Stimulated activated CD8-positive, alpha-beta memory T cell treated with anti-CD3 and anti-CD28 coated beads, Interleukin-4, amount 100 ng/mL, for 4 hours (primary cell): ENCODE measurements at places on chromosomes 4 and X.

DNA sequence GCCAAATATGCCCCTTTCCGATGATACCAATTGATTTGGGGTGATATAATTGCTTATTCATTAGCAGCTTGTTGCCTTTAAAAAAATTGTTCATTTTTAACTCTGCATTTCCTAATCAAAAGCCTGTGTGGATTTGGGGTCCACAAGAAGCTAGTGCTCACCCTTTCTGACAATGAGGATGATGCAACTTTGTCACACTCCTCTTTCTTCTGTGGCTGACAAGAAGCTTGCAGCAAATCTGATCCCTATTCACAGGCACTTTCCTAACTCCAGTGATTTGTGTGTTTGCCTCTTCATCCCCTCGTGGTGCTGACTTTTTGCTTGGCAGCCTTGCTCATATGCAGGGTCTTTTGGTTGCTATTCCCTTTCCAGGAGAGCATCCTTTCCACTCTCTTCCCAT lies 182.7 kb upstream of the LDB2 start:
- no peak for DNase-seq

- DNase-seq, result no peak
Measured at GRCh38 chr4:126130215-126130614, 815.5 kb downstream of the FAT4 start.

- no peak for DNase-seq
Measured at GRCh38 chr4:84847978-84848377, 118.5 kb downstream of the WDFY3 start.

DNA sequence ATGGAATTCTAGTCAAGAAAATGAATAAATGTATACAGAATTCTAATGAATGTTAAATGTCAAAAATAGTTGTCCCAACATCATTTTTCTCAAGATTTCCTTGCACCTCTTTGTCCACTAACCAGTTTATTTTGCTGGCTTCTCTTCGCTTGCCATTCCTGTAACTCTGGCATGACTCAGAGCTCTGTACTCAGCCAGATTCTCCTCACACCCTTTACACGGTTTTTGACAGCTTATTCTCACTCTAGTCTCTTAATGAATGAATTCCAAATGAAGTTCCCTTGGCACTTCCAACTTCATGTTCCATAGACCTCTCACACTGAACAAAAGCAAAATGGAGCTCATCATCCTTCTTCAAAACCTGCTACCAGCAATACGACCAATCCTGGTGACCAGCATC lies 419.3 kb upstream of the SLIT2 start:
- DNase-seq, result no peak

- DNase-seq, result no peak
Measured at GRCh38 chr4:123785538-123785937, 388.9 kb downstream of the SPRY1 start.

- DNase-seq, result no peak
Measured at GRCh38 chr4:105683038-105683437, 25.5 kb downstream of the INTS12 start.

GRCh38 chrX:30635630-30636029 lies 17.6 kb upstream of the GK start:
- no peak for DNase-seq

DNA sequence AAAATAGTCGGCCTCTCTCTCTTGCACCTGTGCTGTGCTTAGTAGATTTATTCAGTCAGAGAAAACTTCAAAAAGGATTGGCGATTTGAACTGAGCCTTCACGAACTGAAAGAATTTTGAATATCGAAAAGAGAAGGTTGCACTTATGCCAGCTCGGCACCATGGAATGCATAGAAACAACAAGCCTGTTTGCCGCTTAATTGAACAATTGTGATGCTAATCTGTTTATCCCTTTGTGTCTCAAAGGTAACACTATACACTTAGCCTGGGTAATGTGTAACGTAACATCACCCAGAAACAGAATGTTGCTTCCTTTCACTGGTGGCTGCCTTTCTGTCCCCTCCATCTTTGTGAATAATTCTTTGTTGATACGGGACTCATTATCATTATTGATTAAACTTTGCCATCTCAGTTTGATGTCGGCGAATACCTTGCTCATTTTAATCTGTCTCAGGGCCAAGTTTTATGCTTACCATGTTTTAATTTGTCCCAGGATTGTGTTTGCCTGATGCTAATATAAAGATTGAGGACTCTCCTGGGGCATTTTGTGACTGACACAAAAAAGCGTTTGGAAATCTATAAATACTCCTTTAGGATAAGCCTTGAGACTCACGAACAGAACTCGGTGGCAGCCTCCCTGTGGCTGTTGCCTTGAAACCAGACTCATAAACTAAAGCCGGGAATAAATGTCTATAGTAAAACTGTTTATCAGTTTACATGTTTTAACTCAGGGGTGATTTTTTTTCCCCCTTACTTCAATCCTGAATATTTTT lies 400.5 kb downstream of the RAPGEF2 start:
- no peak for DNase-seq

DNA sequence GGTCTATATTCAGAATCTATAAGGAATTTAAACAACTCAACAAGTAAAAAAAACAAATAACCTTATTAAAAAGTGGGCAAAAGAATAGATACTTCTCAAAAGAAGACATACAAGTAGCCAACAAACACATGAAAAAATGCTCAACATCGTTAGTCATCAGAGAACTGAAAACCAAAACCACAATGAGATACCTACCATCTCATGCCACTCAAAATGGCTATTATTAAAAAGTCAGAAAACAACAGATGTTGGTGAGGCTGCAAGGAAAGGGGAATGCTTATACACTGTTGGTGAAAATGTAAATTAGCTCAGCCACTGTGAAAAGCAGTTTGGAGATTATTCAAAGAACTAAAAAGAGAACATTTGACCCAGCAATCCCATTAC lies 201.6 kb downstream of the QDPR start:
- DNase-seq, result no peak

GRCh38 chrX:148470324-148470723 lies 30.1 kb upstream of the AFF2 start:
- no peak for DNase-seq

GRCh38 chrX:1390621-1391369 lies 1.1 kb downstream of the SLC25A6 start:
- DNase-seq, result no peak

- DNase-seq, result no peak
Measured at GRCh38 chrX:135328421-135329005, 19.2 kb downstream of the ETDC start.

- no peak for DNase-seq
Measured at GRCh38 chrX:134000260-134001245, 15.2 kb upstream of the GPC3 start.

DNA sequence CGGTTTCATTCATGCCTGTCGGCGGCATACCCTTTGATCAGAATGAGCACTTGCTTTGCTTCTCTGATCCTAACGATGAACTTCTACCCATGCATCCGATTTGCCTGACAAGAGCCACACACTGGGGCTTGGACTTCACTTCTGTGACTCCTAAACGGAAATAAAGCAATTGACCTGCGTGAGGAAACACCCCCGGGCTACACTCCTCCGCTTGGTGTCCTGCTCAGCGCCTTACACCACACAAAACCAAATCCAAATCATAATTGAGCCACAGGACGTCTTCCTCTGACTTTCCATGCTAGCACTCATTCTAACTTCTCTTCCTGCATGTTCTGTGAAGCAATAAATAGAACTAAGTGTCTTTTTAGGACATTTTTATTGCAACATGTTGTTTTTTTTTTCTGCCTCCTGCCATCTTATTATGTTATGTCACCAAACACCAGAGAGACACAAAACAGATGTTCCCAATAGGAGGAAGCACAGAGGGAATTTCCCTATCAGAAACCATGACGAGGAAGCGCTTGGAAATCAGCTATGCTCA lies 110.8 kb upstream of the FAM9B start:
- no peak for DNase-seq

DNA sequence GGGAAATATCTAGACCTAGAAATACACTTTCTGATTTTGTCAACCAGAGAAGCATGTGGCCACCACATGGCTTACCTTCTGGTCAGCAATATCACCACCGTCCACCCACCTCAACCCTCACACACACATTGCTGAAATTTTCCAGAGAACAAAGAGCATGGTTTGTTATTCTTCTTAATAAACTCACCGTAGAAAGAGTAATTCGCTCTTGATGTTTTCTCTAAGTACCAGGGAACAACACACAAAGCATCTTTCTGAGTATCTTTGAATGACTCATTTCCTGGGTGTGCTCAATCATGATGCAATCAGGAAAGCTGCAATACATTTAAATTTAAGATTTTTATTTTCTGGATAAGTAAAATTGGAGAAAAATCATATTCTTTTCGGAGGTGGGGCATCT lies 24.7 kb upstream of the LRAT start:
- DNase-seq, result no peak

DNA sequence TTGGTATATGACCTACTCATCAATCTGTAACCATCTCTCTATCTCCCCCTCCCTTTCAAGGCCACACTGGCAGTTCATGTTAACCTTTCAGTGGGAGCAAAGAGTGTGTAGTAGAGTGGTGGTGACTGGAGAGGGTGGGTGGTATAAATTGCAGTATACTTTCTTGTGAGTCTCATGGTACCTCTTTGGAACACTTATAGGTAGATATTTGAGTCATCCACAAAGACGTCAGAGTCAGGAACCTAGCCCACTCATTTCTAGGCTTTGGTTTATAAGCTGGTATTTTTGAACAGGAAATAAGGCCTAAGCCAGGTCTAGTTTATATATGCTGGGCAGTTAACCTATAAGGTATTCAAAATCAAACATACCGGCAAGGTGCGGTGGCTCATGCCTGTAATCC lies 36.3 kb downstream of the RLIM start:
- DNase-seq, result no peak

GRCh38 chr4:81919223-81919622 lies 447.5 kb upstream of the RASGEF1B start:
- no peak for DNase-seq

GRCh38 chr4:10074767-10075105 lies 41.9 kb downstream of the WDR1 start:
- no peak for DNase-seq

- DNase-seq, result no peak
Measured at GRCh38 chr4:2954358-2955185, 8.6 kb downstream of the NOP14 start.

GRCh38 chrX:104285201-104285600 lies 30.5 kb upstream of the ESX1 start:
- no peak for DNase-seq

- no peak for DNase-seq
Measured at GRCh38 chr4:125991398-125991797, 676.6 kb downstream of the FAT4 start.

DNA sequence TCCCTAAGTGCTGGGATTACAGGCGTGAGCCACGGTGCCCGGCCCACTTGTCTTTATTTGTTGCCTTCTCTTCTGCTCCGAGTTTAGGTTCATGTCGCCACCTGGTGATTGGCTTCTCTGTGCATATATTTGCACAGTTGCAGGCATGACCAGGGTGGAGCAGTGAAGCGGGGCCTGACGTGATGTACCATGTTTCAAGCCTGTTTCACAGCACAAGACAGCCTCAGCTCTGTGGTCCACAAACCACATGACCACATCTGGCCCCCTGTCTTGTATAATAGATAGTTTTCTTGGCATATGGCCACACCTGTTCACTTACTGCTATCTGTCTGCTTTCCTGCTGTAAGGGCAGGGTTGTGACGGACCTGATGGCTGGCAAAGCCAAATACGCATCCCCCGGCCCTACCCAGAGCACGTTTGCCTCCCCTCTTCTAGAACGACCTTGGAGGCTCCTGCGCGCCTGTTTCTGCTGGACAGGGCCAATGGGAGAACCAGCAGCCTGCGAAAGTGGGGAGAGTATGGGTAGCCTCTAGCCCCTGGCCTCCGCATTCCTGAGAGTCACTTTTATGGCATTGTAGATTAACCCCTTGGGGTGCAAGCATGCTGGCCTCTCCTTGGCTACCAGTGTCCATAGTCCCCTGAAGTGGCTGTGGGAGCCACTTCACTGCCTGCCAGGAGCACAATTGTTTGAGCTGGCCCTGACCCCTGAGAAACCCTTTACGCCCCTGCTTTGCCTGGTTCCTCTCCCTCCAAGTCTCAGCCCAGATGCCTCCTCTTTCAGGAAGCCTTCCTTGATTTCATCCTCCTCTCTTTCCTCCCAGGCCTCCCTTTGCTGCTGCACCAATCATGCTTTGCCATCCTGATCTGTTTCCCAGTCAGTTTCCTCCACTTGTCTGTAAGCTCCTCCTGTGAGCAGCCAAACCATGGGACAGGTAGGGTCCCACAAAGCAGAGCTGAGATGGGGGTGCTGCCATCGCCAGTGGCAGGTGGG lies 6.0 kb upstream of the SH3TC1 start:
- DNase-seq, result no peak

DNA sequence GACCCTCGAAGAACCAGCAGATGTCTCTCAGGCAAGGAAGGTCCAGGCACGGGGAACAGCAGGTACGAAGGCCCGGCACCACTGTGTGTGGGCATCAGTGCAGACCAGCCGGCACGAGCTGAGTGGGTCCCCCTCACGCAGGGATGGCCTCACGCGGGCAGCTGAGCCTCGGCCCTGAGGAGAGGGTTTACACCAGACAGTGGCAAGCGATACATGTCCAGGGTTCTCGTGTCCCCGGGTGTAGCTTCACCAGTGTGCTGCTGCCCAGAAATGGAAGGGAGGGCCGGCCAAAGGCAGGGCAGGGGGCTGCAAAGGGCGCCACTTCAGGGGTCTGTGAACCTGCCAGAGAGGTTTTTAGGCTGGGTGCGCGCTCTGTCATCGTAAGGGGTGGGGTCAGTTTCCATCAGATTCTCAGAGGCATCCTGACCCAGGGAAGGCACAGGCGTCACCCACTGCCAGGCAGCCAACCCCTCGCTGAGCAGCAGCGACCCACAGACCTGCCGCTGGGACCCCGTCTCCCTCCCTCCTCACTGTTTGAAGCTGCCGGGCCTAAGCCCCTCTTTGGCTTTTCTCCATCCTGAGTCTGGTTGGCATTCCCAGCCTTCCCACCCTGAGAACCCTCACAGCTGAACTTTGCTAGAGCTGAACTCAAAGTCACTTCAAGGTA lies 107.0 kb downstream of the CPZ start:
- no peak for DNase-seq

DNA sequence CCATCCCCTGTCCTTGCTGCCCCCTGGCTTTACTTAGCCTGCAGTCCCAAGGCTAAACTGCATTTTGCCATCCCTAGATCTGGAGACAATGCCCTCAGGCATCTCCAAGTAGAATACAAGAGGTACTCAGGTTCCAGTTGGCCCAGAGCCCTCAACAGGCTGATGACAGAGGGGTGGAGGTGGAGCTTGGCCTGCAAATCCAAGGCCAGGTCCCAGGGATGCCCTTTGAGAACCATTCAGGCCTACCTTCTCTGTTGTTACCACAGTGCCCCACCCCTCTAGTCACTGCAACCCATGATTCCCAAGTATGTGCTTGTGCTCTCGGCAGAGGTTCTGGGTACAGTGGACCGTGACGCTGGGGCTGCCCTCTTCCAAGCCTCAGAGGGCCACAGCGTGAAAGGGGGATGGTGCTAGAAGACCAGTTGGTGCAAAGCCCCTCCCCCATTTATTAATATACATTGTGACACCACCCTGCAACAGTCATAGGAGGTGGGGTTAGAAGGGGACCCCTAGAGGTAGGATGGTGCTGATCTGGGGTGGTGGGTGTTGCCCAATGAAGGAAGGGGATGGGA lies 6.4 kb upstream of the UBA1 start:
- DNase-seq, result no peak

- DNase-seq, result no peak
Measured at GRCh38 chrX:2501559-2502102, 855 bp upstream of the DHRSX start.
